ENCODE measurements at places on chromosomes 12 and 14.

GRCh38 chr14:34350903-34351302 is 111.1 kb downstream of the SPTSSA start:
- DNase-seq: no peak

DNA sequence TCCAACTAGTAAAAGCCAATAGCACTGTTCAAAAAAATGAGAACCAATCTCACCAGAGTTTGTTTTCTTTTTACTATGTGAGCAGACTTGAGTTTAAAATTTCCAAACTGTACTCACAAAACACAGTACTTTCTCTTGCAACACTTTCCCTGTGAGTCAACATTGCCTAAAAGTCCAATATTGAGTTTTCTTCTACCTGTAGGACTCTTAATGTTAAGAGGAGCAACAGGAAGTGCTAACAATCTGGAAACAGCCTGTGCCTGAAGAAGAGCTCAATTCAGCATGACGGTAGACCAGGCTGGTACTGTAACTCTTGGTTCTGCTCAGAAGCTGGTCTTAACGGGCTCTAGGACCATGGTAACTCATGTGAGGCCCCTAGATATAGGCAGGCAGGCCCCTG is 144.3 kb downstream of the MED13L start:
- DNase-seq: no peak

DNA sequence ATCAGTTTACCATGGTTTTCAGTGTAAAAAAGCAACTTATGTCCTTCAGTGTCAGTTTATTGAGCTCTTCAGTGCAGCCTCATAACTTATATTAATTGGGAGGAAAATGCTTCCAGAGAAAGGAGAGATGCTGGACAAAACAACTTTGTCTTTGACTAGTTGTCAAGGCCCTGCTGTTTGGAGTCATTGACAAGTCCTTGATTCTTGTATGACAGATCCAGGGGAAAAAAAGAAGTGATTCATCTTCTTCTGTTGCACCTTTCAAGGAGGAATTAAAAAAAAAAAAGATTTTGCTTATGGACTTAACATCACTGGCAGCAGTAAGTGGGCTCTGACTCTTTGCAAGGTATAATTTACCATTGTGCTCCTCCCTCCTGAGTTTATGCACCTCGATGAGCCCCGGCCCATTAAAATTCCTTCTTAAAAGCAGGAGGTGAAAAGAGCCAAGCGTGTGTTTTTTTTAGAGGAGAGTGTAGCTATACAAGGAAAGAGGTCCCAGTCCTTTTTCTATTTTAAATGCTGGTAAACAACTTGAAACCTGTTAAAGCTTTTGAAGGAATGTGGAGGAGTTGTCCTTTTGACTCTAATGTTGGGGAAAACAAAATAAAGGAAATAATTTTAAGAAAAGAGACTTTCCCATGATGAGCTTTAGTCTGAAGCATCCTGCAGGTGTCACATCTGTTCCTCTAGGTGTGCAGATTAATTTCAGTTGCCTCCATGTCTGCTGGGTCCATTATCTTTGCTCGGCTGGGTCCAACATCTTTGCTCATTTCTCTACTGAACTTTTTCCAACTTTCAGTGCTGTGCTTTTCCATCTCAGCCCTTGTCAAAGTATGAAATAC is 431.6 kb downstream of the RAD51B start:
- DNase-seq: no peak

DNA sequence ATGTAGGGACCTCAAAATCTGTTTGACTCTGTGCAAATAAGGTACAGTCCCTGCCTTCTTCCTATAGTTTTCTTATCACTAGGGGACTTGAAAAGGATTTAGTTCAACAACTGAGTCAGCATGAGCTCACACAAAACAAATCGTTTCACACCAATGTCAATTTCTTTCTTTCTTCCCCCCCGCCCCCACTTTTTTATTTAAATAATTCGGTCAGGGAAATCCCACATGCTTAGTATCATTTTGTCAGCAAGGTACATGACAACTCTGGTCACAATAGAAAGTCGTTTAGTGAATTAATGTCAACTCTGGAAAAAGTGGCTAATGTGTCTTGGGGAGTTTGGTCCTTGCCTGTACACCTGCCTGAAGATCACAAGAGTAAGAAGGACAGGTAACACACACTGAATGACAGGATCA is 232.2 kb upstream of the PLEKHG7 start:
- no peak for DNase-seq

DNA sequence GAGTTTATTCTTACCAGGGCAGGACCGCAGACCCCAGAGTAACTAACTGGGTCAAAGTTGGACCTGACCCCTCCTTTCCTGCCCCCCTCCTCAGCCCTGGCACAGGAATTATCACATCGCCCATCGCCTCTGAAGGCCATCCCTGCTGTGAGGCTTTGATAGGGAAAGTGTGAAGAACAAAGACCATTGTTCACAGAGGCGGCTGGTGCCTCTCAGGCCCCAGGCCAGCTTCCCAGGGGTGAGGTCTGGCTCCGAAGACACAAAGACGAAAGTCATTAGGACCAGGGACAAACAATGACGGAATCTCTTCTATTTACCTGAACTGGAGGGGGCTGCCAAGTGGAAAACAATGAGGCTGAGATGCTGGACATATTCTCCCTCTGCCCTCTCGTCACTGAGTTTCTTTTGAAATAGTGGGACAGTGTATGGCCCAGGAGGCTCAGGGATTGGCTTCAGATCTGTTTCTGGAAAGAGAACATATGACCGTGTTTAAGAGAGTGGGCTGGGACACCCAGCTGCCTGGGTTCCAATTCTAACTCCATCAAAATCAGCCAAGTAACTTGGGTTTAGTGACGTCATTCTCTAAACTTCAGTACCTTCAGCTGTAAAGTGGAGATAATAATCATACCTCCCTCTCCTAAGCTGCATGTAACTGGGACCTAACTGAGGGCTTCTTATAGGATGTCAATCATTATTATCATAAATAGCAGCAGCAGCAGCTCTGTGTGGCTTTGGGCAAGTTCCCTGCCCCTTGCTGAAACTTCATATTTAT is 769.4 kb downstream of the MED13L start:
- no peak for DNase-seq

GRCh38 chr14:72499746-72500145 is 394.2 kb downstream of the DPF3 start:
- no peak for DNase-seq

- no peak for DNase-seq
These were observed 1.6 kb downstream of the LTA4H start for GRCh38 chr12:96033549-96034389.

- no peak for DNase-seq
These were observed 231.7 kb downstream of the NRXN3 start for GRCh38 chr14:78401866-78402265.
